Stimulated activated CD4-positive, alpha-beta T cell treated with anti-CD3 and anti-CD28 coated beads, Interleukin-4, amount 100 ng/mL, for 24 hours (primary cell): ENCODE measurements at places on chromosomes 3 and 15.
A peak's percentile ranks its signal among the peaks of the same experiment; 100 is the strongest.

DNA sequence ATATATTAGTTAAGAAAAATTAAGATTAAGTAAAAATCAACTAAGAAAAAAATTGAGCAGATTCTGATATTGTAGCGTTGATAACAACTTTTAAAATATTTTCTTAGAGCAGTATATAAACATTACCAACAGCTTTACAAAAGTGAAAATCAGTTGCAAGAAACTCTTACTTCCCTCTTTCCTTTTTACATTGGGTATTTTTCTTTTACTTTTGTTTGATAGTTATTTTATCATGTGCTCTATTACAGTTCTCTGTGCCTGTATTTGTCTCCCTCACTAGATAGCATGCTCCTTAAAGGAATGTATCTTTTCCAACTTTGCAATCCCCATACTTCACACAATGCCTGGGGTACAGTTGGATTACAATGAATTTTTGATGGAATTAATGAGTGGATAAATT lies 87.5 kb upstream of the P3H2 start:
- DNase-seq, result no peak

GRCh38 chr3:29705906-29706844 lies 425.3 kb downstream of the RBMS3 start:
- no peak for DNase-seq

DNA sequence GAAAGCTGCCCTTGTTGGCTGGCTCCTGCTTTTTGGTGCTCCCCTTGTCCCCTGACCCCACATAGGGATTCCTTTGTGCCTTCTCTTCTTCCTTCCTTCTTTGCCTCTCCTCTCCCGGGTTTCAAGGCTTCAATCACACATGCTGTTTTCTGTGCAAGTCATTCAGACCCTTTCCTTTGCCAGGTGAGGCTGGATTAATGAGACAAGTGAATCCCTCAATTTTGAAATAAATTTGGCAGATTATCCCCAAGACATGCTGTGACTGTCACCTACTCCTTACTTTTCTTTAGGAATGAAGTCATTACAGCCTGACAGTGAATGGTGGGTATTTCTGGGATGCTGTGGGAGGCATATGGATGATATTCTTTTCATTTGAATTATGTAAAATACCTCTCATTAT lies 259.0 kb upstream of the RGMA start:
- no peak for DNase-seq

DNA sequence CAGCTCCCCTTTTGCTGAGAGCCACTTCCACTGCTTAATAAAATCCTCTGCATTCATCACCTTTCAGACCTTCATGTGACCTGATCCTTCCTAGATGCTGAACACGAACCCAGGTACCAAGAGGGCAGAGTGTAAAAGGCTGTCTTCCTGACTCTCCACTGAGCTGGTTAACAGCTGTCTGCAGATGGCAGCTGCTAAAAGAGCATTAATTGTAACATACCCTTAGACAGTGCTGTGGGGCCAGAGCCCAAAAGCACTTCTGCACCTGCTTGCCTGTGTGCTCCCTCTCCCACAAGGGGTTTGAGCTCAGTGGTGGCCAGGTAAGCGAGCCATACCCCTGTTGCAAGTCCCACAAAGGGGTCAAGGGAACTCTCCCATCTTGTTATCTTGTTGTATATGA lies 187.3 kb downstream of the UBE2E2 start:
- DNase-seq, result no peak

- DNase-seq, result no peak
These were observed 22.4 kb downstream of the SPSB4 start for GRCh38 chr3:141073580-141073979.

DNA sequence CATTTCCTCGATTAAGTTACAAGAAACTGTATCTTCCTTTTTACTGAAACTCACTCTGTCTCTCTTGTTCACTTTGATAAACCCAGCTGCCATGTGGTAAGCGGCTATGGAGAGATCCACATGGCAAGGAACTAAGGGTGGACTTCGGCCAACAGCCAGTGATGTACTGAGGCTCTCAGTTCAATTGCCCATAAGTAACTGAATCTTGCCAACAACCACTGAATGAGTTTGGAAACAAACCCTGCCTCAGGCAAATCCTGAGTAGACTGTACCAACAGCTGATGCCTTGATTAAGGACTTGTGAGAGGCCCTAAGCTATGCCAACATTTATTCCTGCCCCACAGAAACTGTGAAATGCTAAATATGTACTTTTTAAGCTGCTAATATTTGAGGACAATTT lies 433.5 kb downstream of the PLOD2 start:
- DNase-seq, result no peak

- DNase-seq, result no peak
These were observed 71.3 kb downstream of the CLSTN2 start for GRCh38 chr3:140006331-140006730.

DNA sequence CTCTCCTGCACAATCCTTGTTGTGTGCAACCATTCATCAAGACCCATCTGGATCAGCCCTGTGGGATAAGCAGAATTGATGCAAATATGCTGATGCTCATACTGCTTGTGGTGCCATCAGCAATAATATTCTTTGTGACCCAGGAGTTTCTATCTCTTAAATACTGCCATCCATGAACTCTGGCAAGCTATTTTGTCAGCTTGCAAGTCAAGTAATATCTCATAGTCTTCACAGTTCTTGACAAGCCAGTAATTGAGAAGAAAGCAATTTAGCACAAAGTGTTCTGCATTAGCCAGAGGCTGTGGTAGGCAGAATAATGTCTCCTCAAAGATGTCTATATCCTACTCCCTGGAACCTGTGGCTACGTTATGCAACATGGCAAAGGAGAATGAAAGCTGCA lies 49.0 kb downstream of the SPATA16 start:
- no peak for DNase-seq

DNA sequence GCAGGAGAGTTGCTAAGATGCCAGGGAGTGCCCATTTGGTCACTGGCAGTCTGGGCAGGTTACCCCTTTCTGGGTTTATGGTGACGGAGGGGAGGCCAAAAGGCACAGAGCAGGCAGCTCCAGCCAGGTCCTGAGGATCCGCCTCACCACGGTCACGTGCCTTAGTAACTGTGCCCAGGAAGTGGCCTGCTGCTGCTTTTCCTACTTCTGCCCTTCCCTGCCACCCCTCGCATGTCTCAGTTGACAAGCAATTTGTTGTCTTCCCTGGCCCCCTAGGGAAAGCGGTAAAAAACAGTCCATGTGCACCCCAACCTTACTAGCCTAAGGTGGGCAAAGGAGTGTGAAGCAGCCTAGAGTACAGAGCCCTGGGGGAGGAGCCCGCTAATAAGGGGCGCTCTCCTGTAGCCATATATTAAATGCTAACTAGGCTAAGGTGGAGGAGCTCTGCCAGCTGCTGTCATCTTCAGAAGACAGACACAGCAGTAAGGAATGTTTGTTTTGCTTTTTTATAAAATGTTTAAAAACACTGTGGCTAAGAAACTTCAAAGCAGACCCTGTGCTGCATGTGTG lies 9.1 kb upstream of the LIPH start:
- DNase-seq, result peak; percentile 11

- DNase-seq, result no peak
These were observed 51.9 kb upstream of the FLNB start for GRCh38 chr3:57956119-57956832.

DNA sequence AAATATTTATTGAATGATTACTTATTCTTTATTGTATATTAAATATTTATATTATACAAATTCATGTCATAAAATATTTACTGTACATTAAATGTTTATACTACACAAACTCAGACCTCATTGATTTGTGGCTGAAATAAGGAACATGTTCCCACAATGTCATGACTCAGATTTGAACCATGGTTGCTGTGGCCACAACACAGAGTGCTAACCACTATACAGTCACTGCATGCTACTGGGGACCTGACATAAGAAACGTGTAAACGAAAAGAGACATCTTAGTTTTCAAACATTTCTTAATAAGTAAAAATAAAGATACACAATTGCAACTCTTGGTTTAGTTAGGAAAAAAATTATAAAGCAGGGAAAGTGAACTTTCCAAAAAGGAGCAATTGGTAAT lies 99.1 kb upstream of the AGTR1 start:
- DNase-seq, result no peak

DNA sequence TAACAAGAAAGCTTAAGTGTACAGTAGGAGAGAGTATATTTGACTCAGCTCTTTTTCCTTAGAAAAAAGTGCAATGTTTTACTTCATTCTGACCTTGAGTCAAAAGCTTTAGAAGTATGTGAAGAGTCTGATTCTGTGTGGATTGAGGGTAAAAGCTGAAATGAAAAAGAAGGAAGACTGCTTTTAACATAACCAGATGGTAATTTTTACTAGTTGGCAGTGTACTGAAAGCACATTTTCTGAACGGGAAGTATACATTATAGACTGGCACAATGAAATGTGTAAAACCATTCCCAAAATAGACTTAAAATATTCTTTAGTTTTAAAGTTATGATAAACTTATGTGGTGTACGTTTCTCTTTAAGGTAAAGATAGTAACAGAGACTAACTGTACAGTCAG lies 197.8 kb upstream of the ZNF717 start:
- no peak for DNase-seq

DNA sequence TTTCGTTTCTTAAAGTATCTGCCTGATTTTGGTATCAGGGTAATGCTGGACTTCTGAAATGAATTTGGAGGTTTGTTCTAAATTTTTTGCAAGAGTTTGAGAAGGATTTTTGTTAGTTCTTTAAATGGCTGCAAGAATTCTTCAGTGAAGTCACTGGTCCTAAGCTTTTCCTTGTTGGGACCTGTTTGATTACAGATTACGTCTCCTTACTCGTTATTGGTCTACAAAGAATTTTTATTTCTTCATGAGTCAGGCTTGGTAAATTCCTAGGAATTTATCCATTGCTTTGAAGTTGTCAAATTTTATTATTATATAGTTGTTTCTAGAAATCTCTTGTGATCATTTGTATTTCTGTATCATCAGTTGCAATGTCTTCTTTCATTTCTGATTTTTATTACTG lies 196.0 kb downstream of the DPH6 start:
- no peak for DNase-seq

- no peak for DNase-seq
These were observed 40.1 kb downstream of the FAN1 start for GRCh38 chr15:30943654-30944335.

DNA sequence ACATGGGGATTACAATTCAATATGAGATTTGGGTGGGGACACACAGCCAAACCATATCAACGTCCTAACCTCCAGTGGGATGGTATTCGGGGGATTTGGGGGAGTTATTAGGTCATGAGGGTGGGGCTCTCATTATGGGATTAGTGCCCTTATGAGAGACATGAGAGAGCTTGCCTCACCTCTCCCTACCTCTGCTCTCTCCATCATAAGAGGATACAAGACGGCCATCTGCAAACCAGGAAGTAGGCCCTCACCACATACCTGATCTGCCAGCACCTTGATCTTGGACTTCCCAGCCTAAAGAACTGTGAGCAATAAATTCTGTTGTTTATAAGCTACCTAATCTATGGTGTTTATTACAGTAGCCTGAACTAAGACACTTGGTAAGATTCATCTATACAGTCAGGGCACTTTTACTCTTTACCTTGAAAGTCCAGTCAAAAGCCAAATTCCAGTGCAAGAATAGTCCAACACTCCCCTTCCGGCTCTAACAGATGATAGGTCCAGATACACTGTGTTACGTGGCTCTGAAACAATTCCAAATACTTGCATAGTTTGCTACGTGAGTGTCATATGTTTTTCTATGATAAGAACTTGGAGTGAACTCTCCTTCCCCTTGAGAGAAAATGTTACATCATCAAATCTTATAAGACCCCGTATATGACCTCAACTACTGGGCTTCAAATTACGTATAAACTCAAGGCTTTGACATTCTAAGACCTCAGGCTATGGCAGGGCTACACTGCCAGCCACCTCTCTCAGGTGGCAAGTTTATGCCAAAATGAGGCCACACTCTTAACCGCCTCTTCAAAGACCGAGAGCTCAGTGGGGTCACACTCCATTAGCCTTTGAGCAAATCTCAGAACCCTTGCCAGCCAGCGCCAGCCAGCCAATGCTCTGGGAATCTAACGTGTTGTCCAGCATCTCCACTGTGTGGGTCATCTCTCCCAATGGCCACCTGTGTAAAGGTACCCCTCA lies 129.9 kb downstream of the XXYLT1 start:
- DNase-seq, result no peak

DNA sequence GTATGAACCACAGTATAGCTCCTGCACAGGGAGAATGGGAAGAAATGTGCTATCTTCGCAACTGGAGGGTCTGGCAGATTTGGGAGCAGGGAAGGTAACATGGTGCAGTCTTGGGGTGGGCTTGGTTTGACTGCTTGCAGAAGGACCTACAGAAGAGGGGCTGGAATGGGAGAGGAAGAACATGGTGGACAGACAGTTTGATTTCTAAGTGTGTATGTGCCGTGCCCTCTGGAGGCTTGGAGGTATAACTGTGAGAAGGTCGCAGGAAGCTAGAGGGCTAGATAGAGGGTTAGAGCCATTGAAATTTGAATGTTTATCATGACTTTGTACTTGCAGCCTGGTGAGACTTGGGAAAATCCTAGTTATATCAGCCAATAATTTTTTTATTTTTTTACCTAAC lies 169.2 kb downstream of the SQOR start:
- no peak for DNase-seq

DNA sequence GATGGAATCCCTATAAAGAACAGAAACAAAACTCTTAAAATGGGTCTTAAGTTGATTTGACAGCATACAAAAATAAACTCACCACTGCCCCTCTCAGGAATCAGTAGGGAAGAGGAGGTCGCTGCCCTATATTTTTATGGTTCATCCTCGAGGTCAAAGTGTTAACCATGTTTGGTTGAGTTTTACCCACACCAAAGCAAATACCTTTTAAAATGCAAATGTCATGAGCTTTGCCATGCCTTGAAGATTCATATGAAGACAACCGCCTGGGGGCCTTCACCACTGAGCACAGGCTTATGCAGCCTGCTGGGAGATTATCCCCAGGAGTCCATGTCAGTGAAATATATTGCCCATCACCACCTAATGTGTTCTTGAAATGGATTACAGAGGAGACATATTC lies 66.1 kb downstream of the GLB1 start:
- DNase-seq, result peak; percentile 54

DNA sequence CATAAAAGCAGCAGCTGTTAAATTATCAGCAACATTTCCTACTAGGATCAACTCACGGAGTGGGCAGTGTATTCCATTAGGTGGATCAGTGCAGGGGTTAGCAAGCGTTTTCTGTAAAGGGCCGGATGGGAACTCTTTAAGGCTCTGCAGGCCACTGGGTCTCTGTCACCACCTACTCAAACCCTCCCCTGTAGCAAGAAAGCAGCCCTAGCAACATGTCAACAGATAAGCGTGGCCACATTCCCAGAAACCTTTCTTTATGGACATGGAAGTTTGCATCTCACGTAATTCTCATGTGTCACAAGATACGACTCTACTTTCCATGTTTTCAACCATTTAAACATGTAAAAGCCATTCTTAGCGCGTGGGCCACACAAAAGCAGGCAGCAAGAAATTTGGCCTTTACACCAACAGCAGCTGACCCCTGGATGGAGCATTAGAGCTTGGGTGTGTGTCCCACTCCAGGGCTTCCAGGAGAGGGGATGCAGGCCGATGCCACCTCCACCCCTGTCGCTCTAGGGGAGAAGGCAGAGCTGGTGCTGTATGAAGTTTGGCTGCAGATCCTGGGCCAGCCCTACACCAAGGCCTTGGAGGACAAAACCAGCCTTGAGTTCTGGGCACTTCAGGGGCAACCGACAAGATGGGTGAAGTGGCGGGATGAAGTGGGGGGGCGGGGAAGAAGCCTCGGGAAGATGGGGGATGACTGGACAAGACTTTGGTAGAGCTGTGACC lies 48.2 kb upstream of the CSPG4 start:
- DNase-seq, result no peak
